Activated CD4-positive, alpha-beta T cell treated with anti-CD3 and anti-CD28 coated beads, Interleukin-2, amount 10 ng/mL, durations not matched to agents 7 days and 5 days (primary cell): ENCODE measurements at places on chromosomes 5 and 9. TPM values are rescaled to one million over a fixed set of nuclear protein-coding genes. Genes with fewer than 3 reads are reported as not detected.

ZDHHC11 gene
- 9.4 TPM for total RNA-seq

CDH9 gene
- not detected for total RNA-seq

SLC27A6 gene
- not detected for total RNA-seq

DNA sequence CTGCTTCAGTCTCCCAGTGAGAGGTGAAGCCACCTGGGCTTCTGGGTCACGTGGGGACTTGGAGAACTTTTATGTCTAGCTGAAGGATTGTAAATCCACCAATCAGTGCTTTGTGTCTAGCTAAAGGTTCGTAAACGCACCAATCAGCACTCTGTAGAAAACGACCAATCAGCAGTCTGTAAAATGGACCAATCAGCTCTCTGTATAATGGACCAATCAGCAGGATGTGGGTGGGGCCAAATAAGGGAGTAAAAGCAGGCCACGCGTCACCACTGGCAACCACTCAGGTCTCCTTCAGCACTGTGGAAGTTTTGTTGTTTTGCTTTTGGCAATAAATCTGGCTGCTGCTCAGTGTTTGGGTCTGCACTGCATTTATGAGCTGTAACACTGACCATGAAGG is 69.1 kb upstream of the NREP start:
- no peak for DNase-seq

DNA sequence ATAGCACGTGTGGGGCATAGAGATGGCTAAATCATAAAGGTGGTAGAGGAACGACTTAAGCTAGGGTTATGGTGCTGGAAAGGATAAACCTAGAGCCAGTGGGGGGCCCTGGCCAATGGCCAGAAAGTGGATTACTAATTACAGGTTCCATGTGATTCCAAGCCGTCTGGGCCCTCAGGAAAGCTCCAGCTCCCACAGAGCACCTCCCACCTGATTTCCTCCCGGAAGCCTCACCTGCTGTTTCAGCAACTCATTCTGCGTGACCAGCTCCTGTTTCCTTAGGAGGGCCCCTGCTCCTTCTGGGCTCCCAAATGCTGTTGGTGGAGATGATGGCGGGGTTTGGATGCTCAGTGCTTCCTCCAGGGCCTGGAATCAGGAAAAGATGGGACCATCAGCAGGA is 16.2 kb downstream of the GPX3 start:
- no peak for DNase-seq

- DNase-seq = no peak
Observed at GRCh38 chr5:72855821-72856220, 39.4 kb downstream of the TNPO1 start.

- DNase-seq = no peak
Observed at GRCh38 chr5:68450245-68450852, 234.8 kb downstream of the PIK3R1 start.

GRCh38 chr9:70439991-70440706 is 25.7 kb upstream of the KLF9 start:
- DNase-seq = no peak

DNA sequence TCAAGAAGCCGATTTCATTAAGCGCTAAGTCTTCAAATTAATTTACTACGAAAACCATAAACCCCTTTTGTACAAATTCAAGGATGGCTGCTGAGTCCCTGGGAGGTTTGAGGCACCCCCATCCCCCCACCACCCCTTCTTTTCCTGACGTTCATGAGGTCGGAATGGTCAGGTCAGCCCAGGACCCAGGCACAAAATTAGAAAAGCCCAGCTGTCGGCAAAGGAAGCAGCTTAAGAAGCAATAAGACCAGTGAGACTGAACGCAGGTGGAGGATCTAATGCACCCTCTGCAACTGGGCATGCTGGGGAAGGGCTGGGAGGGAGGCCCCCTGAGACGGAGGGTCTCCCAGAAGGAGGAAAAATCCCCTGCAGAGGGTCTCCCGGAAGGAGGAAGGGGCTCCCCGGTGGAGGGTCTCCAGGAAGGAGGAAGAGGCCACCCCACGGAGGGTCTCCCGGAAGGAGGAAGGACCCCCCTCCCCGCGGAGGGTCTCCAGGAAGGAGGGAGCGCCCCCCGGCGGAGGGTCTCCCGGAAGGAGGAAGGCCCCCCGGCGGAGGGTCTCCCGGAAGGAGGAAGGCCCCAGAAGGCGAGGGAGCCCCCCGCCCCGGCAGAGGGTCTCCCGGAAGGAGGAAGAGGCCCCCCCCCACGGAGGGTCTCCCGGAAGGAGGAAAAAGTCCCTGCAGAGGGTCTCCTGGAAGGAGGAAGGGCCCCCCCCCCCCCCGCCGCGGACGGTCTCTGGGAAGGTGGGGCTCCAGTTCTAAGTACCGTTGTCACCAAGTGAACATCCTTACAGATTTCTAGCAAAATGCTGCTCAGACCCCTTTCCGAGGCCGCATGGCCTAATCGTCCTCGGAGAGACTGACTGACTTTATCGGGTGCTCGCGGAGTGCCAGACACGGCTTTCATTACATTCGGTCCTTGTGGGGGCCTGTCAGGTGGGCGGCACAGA is 74.4 kb upstream of the FCN1 start:
- DNase-seq = no peak

PDCD1LG2 gene
- 2.2 TPM for total RNA-seq

DNA sequence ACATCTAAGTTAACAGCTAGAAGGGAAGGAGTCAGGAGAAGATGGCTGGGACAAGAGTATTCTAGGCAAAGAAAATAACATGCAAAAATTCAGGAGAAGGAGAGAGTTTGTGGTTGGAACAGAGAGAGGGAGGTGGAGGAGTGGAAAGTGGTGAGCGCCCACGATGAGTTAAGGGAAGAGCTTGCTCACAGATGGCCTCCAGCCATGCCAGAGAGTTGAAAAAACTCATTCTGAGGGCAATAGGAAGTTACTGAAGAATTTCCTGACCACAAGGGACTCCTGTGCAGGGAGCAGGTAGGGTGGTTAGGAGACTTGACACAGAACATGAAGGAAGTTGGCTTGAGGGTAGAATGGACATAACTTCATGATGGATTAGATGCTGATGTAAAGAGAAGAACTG is 159.7 kb downstream of the DOCK2 start:
- DNase-seq = no peak

DNA sequence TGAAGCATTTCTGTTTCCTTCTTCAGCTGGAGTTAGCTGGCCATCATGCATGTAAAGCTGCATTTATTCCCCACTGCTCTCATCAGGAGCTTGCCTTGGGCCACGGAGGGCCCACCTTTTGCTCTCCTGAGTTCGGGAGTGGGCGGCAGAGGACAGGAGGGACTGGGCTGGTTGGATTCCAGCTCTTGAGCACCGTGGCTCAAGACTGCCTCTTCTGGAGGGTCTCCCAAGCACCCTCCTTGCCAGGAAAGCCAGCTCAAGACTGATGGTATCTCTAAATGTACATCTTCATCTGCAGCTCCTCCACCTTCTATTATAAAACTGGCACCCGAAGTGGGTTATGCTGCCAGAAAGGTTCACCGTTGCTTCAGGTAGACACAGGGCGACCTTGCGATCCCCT is 399.6 kb upstream of the IRX1 start:
- no peak for DNase-seq

DNA sequence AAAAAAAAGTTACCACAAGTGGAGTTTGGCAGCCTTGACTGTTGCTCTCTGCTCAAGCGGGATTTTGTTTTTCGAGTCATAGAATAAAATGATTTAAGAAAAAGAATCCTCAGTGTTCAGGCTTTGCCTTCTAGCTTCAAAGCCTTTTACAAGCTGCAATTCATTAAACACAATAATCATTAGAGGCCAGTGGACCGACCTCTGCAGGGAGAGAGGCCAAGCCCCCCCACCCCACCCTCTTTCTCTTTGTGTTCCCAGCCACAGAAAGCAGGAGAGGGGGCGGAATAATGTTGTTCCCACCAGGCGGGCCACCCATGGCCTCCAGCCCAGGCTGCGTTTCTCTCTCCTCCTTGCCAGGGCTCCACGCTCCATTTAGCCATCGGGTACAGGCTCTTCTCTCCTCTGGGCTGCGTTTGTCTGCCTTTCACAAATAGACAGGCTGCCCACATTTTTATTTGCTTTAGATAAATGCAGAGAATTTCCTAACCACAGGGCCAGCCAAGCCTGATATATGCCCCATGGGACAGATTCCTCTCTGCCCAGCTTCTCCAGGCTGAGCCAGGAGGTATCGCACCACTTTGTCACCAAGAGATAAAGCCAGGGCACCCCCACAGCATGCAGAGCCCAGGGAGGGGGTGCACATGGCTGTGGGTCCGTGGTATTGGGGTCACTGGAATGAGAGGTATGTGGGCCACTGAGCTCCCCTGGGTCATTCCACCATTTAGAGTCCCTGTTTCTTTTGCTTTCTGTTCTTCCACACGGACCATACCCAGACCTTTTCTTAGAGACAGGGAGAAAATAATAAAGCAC is 318.8 kb downstream of the PIK3R1 start:
- no peak for DNase-seq

GRCh38 chr5:88888848-88889188 is 5.8 kb upstream of the MEF2C start:
- DNase-seq = no peak

CDH10 gene
- not detected for total RNA-seq

IL33 gene
- not detected for total RNA-seq

- DNase-seq = no peak
Observed at GRCh38 chr5:160685695-160686094, 166.3 kb downstream of the ATP10B start.

IFNA2 gene
- total RNA-seq = not detected

DMRTA1 gene
- not detected for total RNA-seq

KIF4B gene
- total RNA-seq = not detected

DNA sequence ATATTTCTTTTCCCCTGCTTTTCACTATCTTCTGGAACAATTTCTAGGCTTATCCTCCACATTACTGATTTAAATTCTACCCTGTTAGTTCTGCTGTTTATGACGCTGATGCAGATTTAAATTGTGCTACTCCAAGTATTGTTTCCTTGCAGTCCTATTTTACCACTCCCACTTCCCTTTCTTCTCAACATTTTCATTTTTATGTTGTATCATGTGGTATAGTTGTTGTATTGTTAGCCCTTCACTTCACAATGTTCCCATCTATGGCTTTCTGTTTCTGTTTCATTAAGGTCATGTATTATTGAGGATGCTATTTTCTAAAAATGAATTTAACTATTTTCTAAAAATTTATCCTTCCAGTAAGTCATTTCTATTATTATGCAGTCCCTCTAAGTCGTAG is 254.4 kb downstream of the NDUFS4 start:
- DNase-seq = no peak

GRCh38 chr5:146641941-146642340 is 126.0 kb upstream of the GPR151 start:
- DNase-seq = no peak

DNA sequence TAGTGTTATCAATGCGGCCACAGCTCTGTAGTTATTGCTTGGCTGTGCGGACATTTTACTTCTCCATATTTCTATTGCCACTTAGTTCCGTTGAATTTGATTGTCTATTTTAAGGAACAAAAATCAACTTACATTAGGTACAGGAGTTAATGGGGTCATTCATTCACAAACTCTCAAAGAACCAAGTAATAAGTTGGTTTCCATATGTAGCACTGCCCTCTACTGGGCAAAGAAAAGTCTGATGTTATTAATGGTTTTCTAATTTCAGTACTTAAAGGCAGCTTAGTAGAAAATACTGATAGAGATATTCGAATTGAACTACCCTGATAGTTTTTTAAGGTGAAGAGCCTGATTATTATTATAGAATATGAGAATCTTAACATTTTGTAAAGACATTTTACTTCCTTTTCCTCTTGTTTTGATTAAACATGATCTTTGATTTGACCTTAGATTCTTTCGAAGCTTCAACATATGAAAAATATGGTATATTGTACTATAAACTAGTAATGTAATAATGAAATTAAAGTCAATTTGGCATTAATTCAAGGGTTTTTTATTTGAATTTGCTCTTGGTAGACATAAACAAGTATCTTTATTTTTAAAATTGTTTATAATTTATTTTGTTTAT is 119.5 kb upstream of the CTNND2 start:
- DNase-seq = no peak

- no peak for DNase-seq
Observed at GRCh38 chr5:27708534-27708933, 670.1 kb upstream of the CDH9 start.

TAF11L8 gene
- total RNA-seq = not detected

TAL2 gene
- total RNA-seq = not detected

CCDC107 gene
- 30.9 TPM for total RNA-seq

DNA sequence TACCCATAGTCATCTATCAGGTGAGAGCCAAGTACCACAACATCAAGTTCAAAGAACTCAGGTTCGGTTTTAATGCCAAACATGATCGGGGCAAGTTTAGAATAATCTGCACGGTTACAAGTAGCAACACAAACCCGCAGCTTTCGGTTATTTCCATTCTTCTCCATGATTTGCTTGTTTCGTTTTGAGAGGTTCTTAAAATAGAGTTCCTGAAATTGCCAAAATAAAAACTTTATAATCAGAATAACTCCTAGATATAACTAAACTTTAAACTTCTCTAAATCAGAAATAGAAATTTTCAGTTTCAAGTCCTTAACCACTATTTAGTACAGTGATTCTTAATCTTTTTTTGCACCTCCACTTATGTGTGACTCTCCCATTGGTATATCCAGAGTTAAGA is 9.1 kb downstream of the GNE start:
- DNase-seq = no peak

DNA sequence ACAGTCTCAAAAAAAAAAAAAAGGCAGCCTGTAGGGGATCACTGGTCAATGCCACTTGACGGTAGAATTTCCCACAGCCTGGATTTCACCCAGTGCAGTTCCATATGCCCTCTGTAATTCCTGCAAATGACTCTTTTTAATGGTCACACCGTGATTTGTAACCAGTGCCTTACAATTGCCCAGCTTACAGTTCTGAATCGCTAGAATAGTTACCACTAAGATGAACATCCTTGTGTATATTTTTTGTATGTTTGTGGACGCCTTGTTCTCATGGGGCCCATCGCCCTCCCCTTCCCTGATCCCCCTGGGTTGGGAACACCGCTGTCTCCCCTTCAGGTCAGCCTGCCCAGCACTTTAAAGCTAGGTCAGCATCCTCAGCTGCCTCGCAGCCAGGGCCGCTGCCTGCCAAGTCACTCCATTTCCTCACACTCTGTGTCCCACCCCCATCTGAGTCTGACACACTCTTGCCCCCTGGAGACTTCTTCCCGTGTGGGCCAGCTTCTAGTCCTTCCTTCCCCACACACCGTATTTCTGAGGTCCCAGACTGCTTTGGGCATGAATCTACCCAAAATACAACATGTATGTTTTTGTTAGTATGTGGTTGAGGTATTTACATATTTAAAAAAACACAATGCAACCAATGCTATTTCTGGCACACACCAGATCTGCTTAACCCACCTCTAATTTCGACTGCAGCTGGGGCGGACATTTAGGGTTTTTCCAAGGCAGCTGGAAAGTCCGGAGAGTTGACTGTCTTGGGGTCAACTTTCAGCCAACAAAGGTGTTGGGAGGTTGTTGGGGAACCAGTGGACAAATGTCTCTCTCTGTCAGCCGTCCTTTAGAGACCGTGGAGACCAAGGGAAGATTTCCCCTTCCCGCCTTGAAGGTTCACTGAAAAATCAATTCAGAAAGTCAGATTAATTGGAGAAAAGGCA is 120.5 kb upstream of the NEK6 start:
- no peak for DNase-seq

PCDHA7 gene
- total RNA-seq = not detected

- peak; percentile 96 for DNase-seq
Observed at GRCh38 chr9:93064392-93065134, 6.1 kb downstream of the SUSD3 start.

SGCD gene
- total RNA-seq = not detected

- DNase-seq = no peak
Observed at GRCh38 chr5:138018849-138019248, 14.0 kb downstream of the FAM13B start.
